Inflammatory macrophage treated with lipopolysaccharide for 1 hour (primary cell): ENCODE measurements at places on chromosomes 6 and 20.

- no peak for DNase-seq
Observed at GRCh38 chr20:31685853-31686643, 36.6 kb downstream of the BCL2L1 start.

DNA sequence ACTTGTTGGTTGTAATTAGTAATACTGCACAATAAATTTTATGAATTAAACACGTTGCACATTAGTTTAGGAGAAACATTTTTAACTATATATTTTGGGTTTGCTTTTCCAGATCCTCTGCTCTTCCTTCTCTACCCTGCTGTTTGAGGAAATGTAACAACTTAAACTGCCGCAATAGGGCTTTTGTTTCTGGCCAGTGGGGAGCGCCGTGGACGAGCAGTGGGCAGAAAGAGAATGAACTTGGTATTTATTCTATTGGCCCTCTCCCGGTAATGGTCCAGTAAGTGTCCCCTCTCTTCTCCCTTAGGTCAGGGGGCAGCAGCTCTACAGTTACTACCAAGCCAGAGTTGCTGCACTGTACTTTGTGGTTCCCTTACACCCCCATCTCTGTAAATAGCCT lies 35.2 kb upstream of the EPHA7 start:
- DNase-seq: no peak

GRCh38 chr6:112980676-112981075 lies 633.5 kb downstream of the RFPL4B start:
- DNase-seq: no peak

- DNase-seq: no peak
Observed at GRCh38 chr20:50852085-50852484, 57.2 kb downstream of the BCAS4 start.

DNA sequence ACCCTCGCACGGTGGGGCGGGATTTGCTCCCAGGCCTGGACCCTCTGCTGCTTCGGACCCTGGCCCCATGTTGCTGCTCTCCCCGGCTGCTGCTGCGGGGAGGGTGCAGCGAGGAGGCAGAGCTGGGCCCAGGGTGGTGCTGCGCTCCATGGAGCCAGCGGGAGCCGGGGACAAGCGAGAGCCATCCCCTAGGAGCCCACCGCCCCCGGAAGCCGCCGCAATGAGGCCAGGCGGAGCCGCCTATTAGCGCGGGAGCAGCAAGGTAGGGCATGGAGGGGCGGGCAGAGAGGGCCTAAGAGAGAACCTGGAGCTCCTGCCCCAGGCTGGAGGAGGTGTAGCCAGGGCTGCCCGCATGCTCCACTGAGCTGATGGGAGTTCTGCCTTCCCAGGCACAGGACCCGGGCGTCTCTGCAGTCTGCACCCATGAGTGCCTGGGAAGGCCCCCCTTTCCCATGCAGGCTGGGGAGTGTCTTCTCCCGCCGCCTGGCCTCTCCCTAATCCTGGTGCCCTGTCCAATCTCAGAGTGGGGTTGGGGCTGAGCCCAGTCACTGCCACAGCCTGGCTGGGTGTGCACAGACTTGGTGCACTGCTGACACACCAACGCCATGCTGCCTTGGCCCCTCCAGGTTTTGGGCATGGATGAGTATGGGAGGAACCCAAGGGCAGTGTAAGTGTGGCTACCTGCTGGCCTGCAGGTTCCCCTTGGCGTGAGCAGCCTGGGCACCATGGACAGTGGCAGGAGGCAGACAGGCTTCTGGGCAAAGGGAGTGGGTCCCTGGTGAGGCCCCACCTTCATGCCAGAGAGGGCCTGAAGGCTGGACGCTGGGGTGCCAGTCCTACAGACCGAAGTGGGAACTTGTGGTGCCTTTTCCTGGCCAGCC lies 360.6 kb upstream of the MAP3K7 start:
- DNase-seq: no peak

DNA sequence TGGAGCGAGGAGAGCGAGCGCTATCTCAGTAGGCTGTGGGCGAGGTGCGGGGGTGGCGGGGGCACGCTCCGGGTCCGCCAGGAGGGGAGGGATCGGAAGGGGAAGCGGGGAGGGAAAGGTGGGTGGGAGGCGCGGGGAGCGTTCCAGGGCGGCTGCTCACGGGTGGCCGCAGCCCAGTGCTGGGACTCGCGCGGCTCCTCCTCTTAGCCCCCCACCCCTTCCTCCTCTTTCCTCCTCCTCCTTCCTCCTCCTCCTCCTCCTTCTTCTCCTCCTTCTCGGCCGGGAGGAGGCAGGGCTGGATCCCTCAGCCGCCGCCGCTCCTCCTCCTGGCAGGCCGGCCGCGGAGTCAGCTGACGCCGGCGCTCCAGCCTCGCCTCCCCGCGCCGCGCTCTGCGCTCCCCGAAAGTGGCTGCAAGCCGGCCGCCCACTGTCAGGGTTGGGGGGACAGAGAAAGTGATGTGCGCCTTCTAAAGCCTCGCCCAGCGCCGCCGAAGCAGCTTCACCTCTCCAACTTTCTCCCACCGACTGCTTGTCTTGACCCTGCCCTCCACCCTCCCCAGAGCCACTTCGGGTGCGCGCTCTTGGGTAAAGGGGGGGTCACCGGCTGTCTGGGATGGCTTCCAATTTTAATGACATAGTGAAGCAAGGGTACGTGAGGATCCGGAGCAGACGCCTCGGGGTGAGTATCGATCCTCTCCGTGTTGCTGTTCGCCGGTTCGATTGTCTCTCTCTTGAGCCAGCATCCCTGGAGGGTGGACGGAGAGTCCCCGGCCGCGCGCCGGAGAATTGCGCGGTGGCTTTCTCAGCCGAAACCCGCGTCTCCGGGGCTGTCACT lies at the start of gene DOK5:
Gene DOK5, plus strand, starts transcription at position 260 of the 835 bp plus-strand sequence. Its CDS starts 354 bp downstream, at position 614.
- DNase-seq: no peak

GRCh38 chr6:109458774-109459531 lies 3.4 kb upstream of the MICAL1 start:
- DNase-seq: peak; percentile 74

GRCh38 chr6:156816505-156816904 lies 39.3 kb downstream of the ARID1B start:
- no peak for DNase-seq

DNA sequence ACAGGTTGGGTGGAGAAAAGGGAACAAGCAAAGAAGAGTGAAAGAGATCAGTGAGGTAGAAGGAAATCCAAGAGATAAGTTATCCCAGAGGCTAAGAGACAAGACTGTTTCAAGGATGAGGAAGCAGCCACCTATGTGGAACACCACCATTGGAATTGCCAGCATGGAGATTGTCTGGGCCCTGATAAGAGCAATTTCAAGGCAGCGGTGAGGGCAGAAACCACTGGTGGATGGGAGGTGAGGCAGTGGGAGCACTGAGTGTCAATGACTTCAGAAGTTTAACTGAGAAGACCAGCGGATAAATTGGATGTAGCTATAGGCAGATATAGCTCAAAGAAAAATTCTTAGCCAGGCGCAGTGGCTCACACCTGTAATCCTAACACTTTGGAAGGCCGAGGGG lies 56.7 kb downstream of the SNX5 start:
- DNase-seq: no peak

DNA sequence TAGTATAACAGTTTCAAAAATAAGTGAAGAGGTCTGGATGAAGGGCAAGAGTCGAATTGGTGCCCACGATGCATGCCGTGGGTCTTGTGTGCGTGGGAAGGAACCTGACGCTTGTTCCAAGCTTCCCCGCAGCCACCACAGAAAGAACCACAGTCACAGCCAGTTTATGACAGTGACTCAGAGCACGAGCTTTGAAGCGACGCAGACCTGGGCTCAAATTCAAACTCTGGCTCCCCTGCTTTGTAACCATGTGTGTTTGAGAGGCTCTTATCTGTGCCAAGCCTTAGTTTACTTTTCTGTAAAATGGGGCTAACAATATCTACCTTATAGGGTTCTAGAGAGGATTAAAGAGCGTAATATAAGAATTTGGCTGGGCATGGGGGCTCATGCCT lies 65.5 kb downstream of the SYNJ2 start:
- peak; percentile 63 for DNase-seq

DNA sequence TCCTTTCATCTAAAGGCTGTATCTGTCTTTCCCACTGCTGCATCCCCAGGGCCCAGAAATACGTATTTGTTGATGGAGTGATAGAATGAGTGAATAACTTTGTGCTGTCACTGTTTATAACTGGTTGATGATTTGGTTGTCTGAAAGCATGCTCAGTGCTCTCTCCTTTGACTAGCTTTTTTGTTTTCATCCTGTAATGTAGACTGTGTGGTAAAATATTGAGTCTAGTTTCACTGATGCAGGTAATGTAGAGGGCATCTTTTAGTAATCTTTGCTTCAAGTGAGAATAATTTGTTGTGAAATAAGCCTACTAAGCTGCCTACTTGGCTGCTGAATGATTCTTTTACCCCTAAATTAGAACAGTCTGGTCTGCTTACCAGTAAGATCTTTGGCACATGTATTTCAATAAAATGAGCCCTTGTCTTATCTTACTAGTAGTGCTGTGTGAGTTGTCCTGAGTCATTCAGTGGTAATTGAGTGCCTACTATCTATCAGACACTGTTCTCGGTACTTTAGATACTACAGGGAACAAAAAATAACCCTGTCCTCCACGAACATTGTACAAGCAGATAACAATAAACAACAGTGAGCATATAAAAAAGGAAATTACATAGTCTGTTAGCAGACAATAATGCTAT lies 39.9 kb downstream of the MAPK14 start:
- DNase-seq: no peak

DNA sequence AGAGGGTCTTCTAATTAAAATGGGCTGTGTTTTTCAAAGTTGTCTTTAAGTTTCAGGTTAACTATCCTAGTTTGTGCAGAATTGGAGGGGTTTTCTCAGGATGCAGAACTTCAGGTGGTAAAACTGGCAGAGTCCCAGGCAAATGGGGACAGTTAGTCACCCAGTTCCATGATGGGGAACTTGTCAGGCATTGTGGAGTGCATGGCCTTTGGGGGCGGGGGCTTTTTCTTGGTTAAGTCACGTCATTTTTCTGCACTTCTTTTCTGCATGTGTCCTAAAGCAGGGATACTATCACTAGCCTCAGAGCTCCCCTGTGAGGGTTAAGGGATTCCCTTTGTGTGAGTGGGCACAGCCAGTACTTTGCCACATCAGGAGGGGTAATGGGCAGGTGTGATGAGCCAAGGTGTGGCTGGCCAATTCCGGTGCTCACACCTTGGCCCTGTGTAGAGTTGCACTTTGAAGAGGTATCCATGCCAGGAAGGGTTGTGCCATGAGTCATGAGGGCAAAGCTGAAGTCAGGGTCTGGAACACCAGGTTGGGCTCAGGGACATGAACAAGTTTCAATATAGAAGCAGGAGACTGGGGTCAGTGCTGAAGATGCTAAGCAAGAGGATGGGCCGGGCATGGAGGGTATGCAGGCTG lies 126.0 kb upstream of the RREB1 start:
- peak; percentile 71 for DNase-seq

DNA sequence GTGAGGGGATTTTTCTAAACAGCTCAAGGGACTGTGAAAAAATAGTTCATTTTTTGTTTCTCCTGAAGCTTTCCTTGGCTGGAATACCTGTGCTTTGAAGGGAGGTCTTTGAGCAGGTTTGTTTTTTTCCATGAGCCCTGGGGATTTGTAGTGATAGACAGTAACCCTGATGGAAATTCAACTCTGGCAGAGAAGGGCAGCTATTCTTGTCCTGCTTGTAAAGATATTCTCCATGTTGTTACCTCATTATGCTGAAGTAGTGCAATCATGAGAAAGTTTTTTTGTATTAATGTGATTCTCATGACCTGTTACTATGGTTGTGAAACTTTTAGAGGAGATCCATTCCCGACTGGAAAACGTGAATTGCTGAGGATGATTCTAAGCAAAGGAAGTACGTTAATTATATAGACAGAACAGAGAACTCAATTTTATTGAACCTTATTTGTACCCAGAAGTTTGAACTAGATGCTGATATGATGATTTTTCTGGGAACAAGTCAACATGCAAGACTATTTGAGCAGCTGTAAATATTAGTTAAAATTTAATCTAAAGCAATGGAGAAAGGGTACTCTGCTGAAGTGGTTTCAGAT lies 12.5 kb downstream of the UTRN start:
- DNase-seq: no peak

- no peak for DNase-seq
Observed at GRCh38 chr6:30136570-30137286, 788 bp downstream of the TRIM40 start.

- no peak for DNase-seq
Observed at GRCh38 chr6:128738112-128738511, 144.8 kb upstream of the LAMA2 start.
